ENCODE measurements at places on chromosomes 13 and 19.
A peak's percentile ranks its signal among the peaks of the same experiment; 100 is the strongest.

GRCh38 chr13:94433055-94433961 is 46.2 kb downstream of the DCT start:
- DNase-seq, result peak; percentile 33

- DNase-seq, result no peak
Measured at GRCh38 chr13:49062297-49062896, 86.7 kb downstream of the FNDC3A start.

GRCh38 chr13:44837250-44837649 is 152.0 kb downstream of the NUFIP1 start:
- DNase-seq, result no peak

- DNase-seq, result no peak
Measured at GRCh38 chr19:50051964-50052363, 26.2 kb downstream of the ZNF473 start.

DNA sequence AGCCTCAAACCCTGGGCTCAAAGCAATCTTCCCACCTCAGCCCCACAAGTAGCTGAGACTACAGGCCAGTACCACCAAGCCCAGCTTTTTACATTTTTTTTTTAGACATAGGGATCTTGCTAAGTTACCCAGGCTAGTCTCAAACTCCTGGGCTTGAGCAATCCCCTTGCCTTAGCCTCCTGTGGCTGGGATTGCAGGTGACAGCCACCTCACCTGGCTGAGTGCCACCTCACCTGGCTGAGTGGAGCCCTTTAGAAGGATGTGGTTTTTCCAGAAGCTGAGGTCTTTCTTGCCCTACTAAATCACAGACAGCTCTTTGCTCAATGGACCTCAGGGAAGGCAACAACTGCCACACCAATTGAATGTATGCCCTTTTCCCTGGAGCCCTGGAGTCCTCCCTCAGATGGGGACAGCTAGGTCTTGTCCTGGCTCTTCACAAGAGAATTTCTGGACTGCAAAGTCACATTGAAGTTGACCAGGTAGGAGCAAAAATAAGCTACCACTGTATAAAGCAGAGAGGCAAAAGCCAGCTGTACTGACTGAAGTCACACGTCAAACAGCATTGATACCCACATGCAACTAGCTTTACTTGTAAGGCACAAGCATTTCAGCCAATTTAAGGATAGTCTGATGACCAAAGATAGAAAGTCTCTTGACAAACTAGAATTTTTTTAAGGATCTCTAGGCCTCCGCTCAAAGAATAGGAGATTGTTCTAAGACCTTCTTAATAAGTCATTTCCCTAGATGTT is 14.0 kb downstream of the PDX1 start:
- no peak for DNase-seq

DNA sequence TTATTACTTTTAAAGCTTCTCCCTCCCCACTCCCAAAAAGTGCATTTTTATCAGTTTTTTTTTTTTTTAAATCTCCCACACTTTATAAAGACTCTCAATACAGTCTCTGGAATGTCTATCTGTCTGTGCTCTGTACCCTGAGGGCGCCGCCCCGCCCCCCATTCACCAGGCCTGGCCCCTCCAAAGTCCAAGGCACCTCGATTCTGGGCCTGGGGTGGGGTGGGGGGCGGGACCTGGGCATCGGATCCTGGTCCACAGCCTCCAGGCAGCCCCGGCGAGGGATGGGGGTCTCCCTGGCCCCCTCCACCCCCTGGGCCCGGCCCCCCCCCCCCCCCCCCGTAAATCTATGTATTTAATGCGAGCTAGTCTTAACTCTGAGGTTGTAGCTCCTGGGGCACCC is 23.3 kb downstream of the ZBTB7A start:
- no peak for DNase-seq

DNA sequence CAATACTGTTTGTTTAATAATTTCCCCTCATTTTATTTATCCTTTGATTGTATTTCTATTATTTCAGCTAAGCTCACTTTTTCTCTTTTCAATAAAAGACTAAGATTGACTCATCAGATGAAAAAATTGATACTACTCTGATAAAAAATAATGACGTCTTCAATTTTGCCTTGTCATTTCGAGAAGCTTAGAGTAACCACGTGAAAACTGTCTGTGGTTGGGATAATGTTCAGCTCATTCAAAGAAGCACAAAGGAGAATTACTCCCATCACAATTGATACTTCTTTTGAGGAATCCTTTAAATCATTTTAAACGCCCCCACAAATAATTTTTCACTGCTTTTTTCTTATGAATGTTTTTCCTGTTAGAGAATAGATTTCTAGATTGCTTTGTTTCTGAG is 318.7 kb upstream of the SLITRK1 start:
- DNase-seq, result no peak

- DNase-seq, result no peak
Measured at GRCh38 chr13:32660227-32660626, 74.0 kb downstream of the PDS5B start.

DNA sequence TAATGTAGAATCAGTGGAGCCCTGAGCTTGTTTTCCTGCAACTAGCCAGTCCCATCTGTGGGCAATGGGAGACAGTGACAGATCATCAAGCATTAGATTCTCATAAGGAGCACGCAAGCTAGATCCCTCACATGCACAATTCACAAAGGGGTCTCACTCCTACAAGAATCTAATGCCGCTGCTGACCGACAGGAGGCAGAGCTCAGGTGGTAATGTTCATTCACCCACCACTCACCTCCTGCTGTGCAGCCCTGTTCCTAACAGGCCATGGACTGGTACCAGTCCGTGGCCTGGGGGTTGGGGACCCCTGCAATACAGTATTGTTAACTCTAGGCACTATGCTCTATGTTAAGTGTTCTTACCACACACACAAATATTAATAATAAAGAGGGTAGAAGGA is 362.8 kb downstream of the RBM26 start:
- DNase-seq, result no peak

DNA sequence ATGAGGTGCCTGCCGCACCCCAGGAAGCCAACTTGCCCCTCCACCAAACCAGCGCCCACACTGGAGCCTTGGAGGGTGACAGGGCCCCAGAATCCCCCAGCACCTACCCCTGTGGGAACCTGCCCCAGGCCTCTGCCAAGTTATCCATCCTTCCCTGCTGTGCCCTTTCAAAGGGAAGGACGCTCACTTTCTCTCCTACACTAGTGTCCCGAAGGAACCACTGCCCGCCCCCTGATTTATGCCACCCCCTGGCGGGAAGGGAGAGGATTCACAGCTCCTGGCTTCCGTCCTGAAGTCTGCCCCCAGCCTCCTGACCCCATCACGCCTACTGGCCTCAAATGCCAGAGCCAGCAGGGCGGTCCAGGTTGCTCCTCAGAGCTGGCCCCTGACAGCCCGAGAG is 1.4 kb downstream of the EVI5L start:
- DNase-seq, result no peak

DNA sequence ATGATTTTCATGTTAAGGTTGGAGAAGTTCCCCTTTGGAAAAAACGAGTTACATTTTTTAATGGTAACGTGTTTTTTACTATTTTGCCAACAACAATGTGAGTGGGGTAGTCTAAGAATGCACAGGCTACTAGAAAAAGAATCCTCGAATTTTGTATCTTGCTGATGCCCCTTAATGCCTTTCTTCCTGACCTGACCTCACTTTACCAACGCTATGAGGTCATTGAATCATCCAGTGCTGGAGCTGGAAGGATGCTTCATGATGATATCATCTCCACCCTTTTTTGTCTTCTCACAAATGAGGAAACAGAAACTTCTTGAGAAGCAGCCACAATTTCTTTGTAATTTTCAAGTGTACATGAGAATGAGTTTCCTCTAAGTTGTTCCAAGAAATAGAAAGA is 8.2 kb upstream of the UBL3 start:
- DNase-seq, result no peak

- DNase-seq, result no peak
Measured at GRCh38 chr19:2221250-2221831, 14.8 kb downstream of the PLEKHJ1 start.

DNA sequence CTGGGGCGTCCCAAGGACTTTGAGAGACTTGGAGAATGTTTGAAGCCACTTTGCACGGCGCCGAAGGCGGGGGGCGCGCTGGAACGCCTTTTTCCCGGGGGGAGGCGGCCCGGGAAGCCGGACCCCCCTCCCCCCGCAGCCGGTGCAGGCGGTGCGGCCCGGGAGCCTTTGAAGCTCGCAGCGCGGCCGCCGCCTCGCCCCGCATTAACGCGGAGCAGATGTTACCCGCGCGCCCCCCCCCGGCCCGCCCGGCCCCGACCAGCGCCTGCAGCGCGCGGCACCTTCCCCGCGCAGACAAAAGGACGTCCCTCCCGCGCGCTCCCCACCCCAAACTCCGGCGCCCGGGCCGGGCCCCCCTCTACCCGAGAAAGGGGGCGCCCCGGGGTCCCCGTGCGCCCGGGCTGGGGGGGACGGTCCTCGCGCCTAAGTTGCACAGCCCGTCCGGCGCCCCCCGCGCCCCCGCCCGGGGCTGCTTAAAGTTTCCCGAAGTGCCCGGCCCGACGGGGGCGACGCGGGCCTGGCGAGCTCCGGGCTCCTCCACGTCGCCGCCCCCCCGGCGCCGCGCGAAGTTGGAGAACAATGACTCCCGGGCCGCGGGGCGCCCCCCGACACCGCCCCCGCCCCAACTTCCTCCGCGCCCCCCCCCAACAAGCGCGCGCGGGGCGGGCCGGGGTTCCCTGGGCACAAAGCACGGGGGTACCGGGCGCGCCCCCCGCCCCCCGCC is 685 bp downstream of the TCF3 start:
- DNase-seq, result no peak

- DNase-seq, result no peak
Measured at GRCh38 chr13:30618186-30618929, 638 bp downstream of the USPL1 start.

DNA sequence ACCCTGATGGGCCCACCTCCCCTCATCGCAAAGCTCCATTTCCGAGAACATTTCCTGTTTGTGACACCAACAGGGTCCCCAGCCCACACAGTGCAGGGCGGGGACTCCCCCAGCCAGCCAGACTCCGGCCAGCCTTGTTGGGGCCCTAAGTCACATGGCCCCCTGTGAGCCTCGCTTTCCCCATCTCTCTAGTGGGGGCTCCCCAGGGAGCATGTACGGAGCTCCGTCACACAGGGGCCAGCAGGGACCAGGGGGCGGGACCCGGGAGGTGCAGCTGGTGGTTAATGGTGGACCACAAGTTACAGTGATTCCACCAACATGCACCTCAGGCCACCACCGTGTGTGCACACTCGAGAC is 1.7 kb downstream of the TBXA2R start:
- no peak for DNase-seq

- DNase-seq, result no peak
Measured at GRCh38 chr13:99322297-99323103, 15.3 kb upstream of the GPR183 start.

DNA sequence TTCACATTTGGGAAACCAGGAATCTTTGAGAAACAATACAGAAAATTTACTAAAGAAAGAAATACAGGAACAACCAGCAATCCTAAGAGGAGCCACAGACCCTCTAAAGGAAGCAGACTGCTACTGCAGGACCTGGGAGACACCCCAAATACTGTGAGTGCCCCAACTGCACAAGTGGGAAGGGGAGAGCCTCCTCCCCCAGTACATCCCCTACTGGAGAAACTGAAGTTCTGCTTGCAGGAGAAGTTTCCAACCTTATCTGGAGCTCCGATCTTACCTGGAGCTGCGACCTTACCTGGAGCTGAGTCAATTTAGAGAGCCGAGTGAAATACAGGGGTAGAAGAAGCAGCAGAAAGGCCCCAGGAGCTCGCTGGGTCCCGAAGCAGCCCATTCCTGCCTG is 236.4 kb upstream of the SPRY2 start:
- DNase-seq, result peak; percentile 7

DNA sequence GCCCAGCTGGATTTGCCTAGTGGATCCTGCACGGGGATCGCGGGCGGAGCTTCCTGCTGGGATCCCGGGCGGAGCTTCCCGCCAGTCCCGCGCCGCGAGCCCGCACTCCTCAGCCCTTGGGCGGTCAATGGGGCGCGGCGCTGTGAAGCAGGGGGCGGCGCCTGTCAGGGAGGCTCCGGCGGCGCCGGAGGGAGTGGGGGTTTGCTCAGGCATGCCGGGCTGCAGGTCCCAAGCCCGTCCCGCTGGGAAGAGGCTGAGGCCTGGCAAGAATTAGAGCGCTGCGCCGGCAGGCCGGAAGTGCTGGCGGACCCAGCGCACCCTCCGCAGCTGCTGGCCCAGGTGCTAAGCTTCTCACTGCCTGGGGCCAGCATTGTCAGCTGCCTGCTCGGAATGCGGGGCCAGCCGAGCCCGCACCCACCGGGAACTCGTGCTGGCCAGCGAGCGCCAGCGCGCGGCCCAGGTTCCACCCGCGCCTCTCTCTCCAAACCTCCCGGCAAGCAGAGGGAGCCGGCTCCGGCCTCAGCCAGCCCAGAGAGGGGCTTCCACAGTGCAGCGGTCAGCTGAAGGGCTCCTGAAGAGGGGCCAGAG is 119.6 kb downstream of the PRR20E start:
- no peak for DNase-seq

- DNase-seq, result no peak
Measured at GRCh38 chr13:99610702-99611289, 109.5 kb downstream of the TM9SF2 start.

DNA sequence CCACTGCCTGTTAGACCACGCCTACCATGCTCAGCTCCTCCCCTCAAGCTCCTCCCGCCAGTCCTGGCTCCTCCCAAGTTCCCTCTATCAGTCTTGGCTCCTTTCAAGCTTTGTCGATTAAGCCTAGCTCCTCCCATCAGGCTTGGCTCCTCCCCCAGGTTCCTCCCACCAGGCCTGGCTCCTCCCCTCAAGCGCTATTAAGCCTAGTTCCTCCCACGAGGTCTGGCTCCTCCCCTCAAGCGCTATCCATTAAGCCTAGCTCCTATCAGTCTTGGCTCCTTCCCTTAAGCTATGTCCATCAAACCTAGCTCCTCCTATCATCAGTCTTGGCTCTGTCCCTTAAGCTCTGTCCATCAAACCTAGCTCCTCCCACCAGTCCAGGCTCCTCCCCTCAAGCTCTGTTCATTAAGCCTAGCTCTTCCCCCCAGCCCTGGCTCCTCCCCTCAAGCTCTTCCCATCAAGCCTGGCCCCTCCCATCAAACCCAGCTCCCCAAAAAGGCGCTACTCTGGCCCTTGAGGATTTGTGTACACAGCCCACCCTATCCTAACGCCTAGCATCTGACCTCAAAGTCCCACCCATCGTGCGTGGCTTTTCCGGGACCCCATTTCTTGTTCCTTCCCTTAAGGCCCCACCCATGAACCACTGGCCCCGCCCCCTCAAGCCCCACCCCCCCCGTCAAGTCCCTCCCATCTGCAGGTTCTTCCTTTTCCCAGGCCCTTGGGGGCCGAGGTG is 10.0 kb downstream of the CAMSAP3 start:
- peak; percentile 82 for DNase-seq

- DNase-seq, result no peak
Measured at GRCh38 chr19:39190768-39191167, 6.0 kb upstream of the NCCRP1 start.

GRCh38 chr19:10013316-10013715 is at the start of gene RDH8:
RDH8 (plus strand) TSS chr19:10013483; CDS start chr19:10013498, 15 bp downstream.
- no peak for DNase-seq

GRCh38 chr19:2427429-2428320 is at the start of gene TIMM13:
TIMM13 (minus strand) TSS chr19:2427586; CDS start chr19:2427533, 53 bp downstream.
- peak; percentile 91 for DNase-seq

GRCh38 chr19:34172661-34173192 is 423 bp downstream of the LSM14A start:
- DNase-seq, result no peak
